ENCODE measurements at places on chromosomes 11 and 22.

DNA sequence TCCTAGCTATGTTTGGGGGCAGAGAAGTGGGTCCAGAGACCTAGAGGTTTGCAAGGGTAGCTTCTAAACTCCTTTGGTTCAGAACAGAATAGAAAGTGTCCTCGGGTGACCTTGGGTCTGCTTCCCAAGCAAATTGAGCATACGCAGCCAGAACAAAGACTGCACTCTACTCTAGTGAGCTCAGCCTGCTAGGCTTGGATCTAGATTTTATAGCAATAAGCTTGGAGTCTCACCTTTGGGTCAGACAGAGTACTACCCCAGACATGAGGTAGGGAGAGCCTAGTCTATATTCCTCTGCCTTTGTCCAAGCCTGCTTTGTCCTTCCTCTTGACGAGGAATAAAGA lies 52.6 kb upstream of the ELF5 start:
- no peaks in the 10 kb centered on the region for H3K27me3 ChIP-seq
- H3K4me3 ChIP-seq = no peak overlapping the region
- no peak for DNase-seq
- no peaks in the 10 kb centered on the region for H3K36me3 ChIP-seq
- H3K4me1 ChIP-seq = no peaks in the 10 kb centered on the region

- no peak overlapping the region for H3K4me3 ChIP-seq
- no peaks in the 10 kb centered on the region for H3K27me3 ChIP-seq
- no peak overlapping the region for H3K27ac ChIP-seq
- H3K36me3 ChIP-seq = no peaks in the 10 kb centered on the region
- DNase-seq = no peak
Measured at GRCh38 chr11:14118072-14118471, 155.5 kb downstream of the SPON1 start.

GRCh38 chr11:44992774-44993173 lies 42.1 kb upstream of the TP53I11 start:
- H3K4me3 ChIP-seq = no peak overlapping the region
- peaks cover 5% of the 10 kb centered on the region for H3K4me1 ChIP-seq
- H3K36me3 ChIP-seq = no peaks in the 10 kb centered on the region
- no peaks in the 10 kb centered on the region for H3K27me3 ChIP-seq

- H3K36me3 ChIP-seq = no peaks in the 10 kb centered on the region
- H3K4me1 ChIP-seq = no peaks in the 10 kb centered on the region
- no peak overlapping the region for H3K4me3 ChIP-seq
- DNase-seq = no peak
- H3K27me3 ChIP-seq = no peaks in the 10 kb centered on the region
Measured at GRCh38 chr11:7775689-7776088, 21.1 kb downstream of the OR5P2 start.

- H3K27me3 ChIP-seq = no peaks in the 10 kb centered on the region
- no peak overlapping the region for H3K4me3 ChIP-seq
- no peak for DNase-seq
- no peaks in the 10 kb centered on the region for H3K36me3 ChIP-seq
- no peaks in the 10 kb centered on the region for H3K4me1 ChIP-seq
Measured at GRCh38 chr11:20308601-20309000, 54.9 kb upstream of the HTATIP2 start.

DNA sequence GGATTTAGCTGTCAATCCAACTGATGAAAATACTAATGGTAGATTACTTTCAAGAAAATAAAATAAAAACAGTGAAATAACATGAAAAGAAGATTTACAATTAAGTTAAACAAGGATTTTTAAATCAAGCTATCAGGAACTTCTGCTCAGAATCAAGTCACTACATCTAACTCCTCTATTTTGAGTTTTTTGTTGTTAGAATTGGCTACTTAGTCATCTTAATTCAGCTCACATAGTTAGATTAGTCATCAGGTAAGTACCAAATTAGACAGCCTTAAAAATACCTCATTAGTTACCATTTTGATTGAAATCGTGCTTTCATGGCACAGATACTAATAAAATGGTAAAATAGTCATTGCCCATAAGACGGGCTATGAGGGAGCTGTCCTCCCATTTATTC lies 35.8 kb downstream of the BTG4 start:
- H3K4me3 ChIP-seq = no peak overlapping the region
- H3K27me3 ChIP-seq = no peaks in the 10 kb centered on the region
- H3K4me1 ChIP-seq = no peaks in the 10 kb centered on the region
- no peaks in the 10 kb centered on the region for H3K36me3 ChIP-seq

DNA sequence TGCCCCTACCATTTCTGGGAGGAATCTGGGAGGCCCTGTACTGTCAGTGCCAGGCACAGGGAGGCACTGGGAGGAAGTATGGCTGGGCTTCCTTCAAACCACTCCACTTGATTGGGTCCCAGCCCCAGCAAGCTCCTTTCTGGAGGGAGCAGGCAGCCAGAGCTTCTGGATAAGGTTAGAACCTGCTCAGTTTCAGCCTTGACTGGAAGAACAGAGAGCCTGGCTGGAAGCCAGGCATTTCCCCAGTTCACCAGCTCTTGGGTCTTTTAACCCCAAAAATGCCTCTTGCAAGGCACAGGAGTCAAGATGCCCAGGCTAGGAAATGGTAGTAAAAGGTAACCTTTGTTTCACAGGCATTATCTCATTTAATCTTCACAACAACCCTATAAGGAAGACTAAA lies 9.0 kb upstream of the KCTD14 start:
- H3K4me3 ChIP-seq = no peak overlapping the region
- H3K27me3 ChIP-seq = no peaks in the 10 kb centered on the region
- H3K27ac ChIP-seq = no peak overlapping the region
- H3K36me3 ChIP-seq = no peaks in the 10 kb centered on the region

GRCh38 chr11:16603245-16603644 lies 135.2 kb upstream of the C11orf58 start:
- no peak overlapping the region for H3K27ac ChIP-seq
- peaks cover 39% of the 10 kb centered on the region for H3K4me1 ChIP-seq
- H3K27me3 ChIP-seq = peaks cover 55% of the 10 kb centered on the region

DNA sequence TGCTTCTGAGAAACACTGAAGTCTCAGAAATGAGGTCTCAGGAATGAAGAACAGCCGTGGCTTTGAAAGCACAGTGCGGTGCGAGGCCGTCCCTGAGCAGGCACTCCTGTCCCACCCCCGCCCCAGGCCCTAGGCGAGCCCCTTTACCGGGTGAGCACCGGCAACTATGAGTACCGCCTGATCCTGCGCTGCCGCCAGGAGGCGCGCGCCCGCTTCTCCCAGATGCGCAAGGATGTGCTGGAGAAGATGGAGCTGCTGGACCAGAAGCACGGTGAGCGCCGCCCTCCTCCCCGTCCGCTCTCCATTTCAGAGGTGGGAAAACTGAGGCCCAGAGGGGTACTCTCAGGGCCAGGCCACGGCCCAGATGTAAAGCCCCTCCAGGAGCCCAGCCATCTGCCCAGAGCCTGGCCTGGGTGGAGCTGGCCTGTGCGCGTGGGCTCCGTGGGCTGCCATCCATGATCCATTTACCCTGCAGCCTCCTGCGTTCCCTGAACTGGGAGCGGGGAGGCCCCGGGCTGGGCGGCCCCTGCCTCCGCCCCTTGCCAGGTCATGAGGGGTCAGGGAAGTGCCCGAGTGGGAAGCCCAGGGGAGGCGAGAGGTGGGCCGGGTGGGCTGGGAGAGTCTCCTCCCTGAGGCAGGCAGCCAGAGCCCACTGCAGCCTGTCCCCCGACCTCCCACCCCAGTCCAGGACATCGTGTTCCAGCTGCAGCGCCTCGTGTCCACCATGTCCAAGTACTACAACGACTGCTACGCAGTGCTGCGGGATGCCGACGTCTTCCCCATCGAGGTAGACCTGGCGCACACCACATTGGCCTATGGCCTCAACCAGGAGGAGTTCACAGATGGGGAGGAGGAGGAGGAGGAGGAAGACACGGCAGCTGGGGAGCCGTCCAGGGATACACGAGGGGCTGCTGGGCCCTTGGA lies 9.5 kb downstream of the SLC16A8 start:
- H3K27ac ChIP-seq = no peak overlapping the region
- H3K27me3 ChIP-seq = no peaks in the 10 kb centered on the region
- peaks cover 15% of the 10 kb centered on the region for H3K4me1 ChIP-seq
- peaks cover 44% of the 10 kb centered on the region for H3K36me3 ChIP-seq
- H3K4me3 ChIP-seq = no peak overlapping the region

DNA sequence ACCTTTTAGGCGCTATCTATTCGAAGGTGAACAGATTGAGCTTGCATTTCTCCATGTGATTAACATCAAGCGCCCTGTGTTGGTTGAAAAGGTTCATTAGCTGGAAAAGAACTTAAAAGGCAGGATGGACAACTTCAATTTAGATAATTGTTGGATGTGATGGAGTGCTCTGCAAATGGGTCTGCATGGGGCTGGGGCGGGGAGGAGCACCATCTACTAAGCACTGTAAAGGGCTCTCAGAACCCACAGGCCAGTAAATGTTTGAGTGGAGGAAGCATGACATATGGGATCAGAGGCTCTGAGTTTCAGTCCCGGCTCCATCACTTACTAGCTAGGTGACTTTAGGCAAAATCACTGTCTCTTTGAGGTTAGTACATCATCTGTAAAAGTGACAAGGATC lies 28.2 kb downstream of the ARL14EP start:
- H3K4me1 ChIP-seq = no peaks in the 10 kb centered on the region
- no peak overlapping the region for H3K4me3 ChIP-seq
- no peak for DNase-seq

Data from sigmoid colon (tissue), 7 donors.